ENCODE measurements at places on chromosomes 3 and 15.

DNA sequence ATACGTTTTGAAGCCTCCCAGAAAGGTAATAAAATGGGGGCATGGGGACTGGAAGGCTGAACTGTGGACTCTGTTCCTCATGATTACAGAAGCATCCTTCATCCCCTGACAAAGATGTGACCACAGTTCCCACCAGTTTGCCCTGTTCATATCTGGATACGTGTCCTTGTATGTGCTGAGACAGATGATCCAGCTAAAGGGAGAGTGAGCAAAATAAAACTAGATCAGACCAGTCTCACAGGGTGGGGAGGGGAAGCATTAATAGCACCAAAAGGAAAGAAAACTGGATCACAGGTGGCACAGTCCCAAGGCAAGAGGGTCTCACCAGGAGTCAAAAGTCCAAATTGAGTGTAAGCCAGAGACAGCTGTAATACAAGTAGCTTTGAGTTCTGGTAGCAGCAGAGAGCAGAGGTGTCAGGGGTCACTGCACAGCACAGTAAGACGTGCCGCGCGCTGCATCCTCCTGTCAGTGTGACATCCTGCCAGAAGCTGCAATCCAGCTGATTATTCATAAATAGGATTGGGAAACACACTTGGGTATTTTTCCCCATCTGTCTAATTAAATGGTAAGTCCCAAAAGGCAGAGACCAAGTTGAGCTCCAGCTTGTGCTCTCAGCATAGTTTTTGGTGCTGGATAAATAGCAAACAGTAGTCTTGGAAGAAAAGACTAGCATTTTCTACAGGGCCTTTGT lies 560.0 kb upstream of the CFAP20DC start:
- no peak for DNase-seq

GRCh38 chr3:112013058-112013783 lies 14.5 kb downstream of the TAGLN3 start:
- DNase-seq = peak; percentile 68

GRCh38 chr15:59179717-59180116 lies 26.9 kb upstream of the LDHAL6B start:
- no peak for DNase-seq

GRCh38 chr3:165254812-165255211 lies 58.6 kb upstream of the SLITRK3 start:
- no peak for DNase-seq

- no peak for DNase-seq
These were observed 396.4 kb downstream of the EDEM1 start for GRCh38 chr3:5583920-5584319.

DNA sequence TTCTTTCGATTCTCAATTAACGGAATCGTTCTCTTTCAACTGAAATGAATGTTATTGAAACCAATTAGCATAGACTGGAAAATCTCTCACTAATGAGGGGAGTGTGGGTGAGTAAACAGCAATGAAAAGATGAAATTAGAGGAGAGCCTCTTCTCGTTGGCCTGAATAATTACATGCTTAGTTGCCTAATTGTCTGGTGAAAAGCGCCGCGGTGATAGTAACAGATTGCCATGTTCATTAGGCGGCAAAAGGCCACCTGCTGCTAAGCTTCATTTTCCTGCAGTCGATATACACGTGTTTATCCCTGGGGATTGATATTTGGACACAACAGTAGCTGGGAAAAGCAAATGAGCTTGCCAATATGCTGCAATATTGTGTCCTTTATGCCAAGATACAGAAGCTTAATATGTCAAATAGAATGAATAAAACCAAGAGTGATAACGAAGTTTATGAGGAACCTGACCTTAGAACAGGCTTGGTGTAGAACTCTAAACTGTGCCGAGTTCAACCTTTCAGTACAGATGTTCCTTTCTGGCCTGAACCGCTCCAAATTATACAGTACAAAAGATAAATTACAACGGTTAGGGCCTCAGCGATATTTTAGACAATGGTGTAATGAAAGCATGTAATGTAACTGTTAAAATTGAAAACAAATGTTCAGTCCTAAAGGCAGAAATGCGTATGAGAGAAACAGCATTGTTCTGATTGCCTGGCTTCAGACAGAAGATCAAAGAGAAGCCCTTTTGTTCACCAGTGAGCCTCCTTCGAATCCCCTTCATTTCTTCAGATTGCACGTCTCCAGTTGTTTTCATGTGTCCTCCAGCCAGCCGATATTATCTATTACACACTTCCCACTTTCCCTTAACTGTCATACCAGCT lies 185.2 kb downstream of the SHOX2 start:
- no peak for DNase-seq

DNA sequence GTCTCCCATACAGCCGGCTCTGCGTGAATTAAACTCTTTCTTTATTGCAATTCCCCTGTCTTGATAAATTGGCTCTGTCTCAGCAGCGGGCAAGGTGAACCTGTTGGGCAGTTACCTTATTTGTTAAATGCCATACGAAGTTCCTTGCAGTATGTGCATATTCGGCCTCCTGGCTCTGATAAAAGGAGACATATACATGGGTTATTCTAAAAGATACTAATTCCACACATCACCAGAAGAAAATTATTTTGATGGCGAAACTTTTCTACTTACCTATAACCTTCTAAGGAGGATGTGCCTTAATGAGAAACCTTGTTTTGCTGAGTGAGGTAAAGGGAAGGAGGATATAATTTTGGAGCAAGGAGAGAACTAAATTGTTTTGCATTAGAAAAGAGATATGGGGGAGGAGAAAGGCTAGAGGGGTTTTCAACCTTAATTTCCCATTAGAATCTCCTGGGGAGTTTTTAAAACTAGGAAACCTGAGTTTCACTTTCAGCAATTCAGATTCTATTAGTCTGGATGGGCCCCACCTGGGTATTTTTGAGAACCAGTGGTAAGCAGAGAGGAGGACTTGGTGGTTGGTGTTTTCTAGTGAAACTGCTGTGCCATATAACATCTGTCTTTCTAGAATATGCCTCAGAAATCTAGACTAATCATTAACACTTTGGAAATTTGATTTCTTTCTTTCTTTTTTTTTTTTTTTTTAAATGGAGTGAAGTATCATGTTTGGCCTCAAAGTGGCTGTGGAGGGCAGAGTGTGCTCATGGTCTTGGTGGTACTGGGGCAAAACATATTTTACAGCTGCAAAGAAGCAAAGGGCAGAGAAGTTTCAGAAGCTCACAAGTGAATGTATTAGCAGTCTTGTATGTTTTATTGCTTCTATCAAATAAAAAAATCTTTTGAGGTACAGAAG lies 23.0 kb downstream of the NANOGP8 start:
- DNase-seq = no peak

DNA sequence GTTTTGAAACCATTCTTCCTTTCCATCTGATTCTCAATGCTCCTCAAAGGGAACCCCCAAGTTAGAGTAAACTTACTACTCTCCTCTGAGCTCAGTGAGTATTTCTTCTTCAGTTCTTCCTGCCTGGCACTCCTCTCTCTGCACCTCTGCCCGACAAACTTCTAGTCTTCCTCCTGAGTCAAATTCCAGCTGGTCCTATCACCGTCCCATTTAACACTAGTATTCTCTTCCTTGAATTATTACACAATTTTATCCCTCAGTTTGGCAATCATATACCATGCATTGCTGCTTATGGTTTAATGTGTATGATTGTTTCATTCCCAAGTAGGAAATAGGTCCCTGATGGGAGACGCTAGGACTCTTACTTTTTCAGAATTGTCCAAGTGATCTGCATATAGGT lies 279.7 kb downstream of the MECOM start:
- DNase-seq = no peak

DNA sequence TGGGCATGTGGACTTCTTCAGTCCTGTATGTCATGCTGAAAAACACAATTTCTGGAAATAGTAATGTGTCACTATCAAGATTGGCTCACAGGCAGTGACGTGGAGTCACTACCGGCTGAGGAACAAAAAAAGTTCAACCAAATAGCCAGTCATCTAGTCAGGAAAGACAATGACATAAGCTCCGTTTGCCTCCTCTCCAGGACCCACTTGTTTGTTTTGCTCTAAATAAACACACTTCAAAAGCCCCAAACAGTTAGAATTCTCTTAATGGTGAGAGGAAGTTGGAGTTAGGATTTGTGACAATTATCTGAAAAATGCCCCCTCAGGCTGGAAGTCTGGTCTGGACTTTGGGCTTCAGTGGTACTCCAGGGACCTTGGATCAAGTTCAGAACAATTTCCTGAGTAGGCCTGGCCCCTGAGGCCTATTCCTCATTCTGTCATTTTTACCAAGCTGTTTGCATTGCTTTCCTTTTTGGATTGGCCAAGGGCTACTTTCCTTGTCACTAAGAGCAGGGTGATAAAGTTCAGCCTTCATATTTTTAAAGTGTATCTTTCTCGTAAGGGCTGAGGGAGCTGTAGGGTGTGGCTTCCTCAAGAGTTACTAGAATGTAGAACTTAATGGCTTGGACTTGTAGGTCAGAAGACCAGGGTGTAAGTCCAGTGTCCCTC lies 98.9 kb downstream of the EOMES start:
- no peak for DNase-seq

GRCh38 chr15:85753261-85753660 lies 41.5 kb downstream of the KLHL25 start:
- DNase-seq = no peak

GRCh38 chr3:161700998-161701397 lies 204.4 kb downstream of the OTOL1 start:
- no peak for DNase-seq

DNA sequence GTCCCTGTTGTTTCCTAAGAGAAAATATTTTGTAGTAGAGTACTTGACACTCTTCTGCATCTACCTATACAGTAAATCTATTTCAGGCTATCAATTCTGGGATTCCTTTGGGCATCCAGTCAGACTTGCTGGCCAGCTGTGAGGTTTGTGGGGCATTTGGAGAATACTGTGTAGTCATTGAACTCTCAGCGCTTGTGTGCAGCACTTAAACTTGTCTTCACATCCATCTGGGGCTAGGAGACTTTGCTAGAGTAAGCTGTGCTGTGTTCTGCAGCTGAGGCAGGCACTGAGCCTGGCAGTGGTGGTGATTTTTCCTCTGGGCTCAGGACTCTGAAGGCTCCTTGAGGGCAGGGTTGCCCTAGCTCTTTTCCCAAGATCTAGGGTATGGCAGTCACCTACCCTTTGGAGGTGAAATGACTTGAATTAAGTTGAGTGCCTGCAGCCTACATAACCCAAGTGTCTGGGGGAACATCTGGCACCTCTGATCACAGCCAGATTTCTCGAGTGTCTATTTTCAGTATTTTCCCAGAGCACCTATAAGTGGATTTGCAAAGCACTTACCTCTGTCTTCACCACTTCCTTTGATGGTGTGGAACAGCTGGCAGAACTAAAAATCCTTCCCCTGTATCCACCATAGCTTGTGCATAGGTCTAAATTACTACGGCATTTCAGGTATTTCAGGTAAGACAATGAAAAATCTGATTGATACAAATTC lies 19.3 kb downstream of the CLSTN2 start:
- no peak for DNase-seq

- no peak for DNase-seq
These were observed 17.9 kb upstream of the ABI3BP start for GRCh38 chr3:101011136-101011535.

GRCh38 chr15:48478581-48478980 lies 147.4 kb downstream of the DUT start:
- no peak for DNase-seq

- DNase-seq = no peak
These were observed 462.2 kb downstream of the ZPLD1 start for GRCh38 chr3:102896851-102897621.

GRCh38 chr3:146801492-146801891 lies 196.3 kb upstream of the PLSCR5 start:
- DNase-seq = no peak

GRCh38 chr3:23496165-23496564 lies 293.0 kb downstream of the UBE2E2 start:
- DNase-seq = no peak

- DNase-seq = no peak
These were observed 13.2 kb downstream of the PLA2G4D start for GRCh38 chr15:42080919-42081830.

DNA sequence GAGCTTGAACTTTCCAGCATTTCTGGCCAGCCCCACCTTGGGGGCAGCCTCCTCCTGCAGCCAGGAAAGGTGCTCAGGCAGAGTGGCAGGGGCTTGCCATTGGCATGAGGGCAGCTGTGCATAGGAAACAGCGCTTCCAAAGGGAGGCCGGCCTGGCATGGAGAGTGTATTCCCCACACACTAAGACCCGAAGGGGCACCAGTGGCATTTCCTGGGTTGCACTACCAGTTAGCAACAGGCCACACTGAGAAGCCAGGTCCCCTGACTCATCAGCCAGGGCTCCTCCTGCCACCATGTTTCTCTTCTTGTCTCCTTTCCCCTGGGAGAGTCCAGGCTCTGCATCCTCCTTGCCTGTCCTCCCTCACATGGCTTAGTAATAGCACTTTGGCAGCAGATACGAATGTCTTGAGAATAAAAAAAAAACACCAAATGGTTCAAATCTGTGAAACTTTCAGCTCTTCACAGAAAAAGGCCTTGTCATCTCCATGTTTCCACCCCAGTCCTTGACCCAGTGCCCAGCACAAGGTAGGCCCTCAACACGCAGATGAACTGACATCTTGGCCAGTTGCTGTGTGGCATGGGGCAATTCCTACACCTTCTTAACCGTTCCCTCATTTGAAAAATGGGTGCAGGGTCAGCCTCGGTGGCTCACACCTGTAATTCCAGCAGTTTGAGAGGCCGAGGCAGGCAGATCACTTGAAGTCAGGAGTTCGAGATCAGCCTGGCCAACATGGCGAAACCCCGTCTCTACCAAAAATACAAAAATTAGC lies 180.4 kb downstream of the SMAD6 start:
- DNase-seq = no peak

Data from stimulated activated CD4-positive, alpha-beta T cell treated with anti-CD3 and anti-CD28 coated beads, Interleukin-2, amount 100 ng/mL, for 24 hours (primary cell).